Posterior vena cava (tissue), 2 donors: ENCODE measurements at places on chromosomes 12 and 14. TPM values are rescaled to one million over a fixed set of nuclear protein-coding genes. Genes with fewer than 3 reads are reported as not detected.

DNA sequence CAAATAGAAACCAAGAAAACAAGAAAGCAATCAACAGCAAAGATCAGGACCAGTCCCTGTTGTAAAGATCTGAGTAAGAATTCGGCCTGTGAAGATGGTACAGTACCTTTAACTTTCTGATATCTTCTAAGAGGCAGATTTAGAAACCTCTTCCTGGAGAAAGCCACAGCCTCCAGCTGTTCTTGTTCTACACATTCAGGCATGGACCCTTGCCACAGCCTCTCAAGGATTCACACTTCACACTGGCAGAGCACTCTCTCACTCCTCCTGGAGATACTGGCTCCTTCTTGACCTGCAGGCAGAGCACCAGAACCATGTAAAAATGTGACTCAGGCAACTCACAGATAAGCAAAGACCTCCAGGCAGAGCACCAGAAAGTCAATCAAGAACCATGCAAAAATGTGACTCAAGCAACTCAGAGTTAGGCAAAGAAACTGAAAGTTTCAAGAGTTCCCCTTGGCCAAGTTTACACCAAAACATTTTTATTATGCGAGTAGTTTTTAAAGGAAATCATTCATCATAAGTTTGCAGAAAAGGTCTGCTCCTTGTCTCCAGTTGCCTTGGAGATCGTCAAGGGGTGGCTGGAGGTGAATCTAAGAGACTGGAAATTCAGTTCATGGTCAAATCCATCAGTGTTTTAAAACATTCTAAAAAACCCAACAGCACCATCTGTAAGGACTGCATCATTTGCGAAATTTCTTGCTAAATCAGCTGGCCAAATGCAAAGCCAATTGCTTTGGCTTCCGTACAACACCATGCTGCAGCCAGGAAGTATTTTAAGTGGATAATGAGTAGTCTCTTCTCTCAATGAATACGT is 119.3 kb upstream of the MDM1 start:
- no peak for DNase-seq

DNA sequence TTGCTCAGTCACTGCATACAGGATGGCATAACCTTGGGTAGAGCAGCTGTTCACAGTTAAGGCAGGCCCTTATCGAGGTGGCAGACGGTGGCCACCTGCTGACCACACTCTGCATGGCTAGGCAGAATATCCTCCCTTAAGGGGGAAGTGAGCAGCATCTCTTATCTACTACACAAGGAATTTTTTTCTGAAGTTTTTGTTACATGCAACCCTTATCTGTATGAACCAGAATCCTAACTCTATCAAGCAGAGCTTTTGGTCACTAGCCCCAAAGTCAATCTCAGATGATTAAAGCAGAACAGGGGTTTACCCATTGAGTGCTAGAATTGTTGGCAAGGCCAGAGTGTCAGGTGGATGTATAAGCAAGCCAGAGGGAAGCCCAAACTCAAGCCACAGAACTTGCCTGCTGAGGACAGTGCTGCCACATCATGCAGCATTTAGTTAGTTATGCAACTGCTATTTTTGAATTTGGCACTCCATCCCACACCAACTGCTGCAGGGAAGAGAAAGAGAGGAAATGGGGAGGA is 192.8 kb downstream of the TBX5 start:
- no peak for DNase-seq

DNA sequence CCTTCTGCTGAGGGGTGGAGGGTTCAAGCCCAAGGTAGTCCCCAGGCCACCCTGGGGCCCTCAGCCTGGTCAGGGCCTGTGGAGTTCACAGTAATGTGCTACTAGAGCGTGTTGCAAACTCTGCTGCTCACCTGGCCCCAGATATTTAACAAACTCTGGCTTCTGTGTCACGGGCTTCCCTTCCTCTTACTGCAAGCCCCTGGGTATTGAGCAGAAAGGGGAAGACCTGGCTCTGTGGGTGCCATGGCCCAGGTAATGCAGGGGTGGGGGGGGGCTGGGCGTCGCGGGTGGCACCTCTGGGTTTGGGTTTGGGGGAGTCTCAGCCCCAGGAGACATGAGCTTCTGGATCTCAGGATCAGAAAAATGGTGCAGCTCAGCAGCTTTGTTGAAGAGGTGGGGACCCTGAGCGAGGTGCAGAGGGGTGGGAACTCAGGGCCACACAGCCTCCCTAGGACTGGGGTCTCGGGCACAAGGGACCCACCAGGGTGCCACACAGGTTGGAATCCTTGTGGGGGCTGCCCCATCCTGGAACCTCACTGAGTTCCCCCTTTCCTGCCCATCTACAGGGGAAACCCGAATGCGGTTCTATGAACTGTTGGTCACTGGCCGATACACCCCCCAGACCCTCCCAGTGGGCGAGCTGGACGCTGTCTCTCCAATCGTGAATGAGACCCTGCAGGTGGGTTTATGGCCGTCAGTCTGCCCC is 4.0 kb downstream of the SETD1B start:
- DNase-seq: no peak

DNA sequence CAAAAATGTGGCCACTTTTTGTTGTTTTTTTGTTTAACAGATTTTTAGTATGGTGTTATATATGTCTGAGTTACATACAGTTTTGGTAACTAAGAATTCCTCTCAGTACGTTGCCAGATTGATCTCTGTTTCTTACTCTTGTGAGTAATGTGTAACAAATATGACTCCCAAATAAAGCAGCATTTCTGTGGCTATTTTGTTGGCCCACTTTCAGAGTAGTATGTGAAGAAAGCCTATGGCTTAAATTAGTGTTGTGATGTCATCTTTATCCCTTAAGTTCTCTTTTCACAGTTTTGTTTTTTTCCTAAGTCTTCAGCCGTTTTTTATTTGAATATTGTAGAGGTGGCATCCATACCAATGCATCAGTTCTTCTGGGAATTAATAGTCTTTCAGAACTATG is 10.7 kb downstream of the PCNX4 start:
- DNase-seq: no peak

The OR4E2 gene
- not detected for total RNA-seq

DNA sequence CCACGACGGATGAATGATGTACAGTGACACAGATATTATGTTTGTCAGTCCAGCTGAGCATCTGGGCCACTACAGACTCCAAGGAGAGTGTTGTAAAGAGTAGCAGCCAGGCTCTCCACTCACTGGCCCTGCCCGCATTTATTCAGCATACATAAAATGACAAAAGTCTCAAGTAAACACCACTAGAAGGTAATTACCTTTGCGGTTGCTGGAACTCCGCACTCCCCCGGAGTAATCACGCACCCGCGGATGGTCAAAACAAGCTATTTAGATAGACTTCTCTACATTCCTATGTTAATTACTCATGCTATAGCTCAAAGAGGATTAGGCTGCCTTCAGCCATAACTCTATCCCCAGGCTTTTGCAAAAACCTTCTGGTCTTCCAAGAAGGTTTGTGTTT is 18.8 kb upstream of the STRAP start:
- no peak for DNase-seq
